ENCODE measurements at places on chromosomes 2 and 18.

DNA sequence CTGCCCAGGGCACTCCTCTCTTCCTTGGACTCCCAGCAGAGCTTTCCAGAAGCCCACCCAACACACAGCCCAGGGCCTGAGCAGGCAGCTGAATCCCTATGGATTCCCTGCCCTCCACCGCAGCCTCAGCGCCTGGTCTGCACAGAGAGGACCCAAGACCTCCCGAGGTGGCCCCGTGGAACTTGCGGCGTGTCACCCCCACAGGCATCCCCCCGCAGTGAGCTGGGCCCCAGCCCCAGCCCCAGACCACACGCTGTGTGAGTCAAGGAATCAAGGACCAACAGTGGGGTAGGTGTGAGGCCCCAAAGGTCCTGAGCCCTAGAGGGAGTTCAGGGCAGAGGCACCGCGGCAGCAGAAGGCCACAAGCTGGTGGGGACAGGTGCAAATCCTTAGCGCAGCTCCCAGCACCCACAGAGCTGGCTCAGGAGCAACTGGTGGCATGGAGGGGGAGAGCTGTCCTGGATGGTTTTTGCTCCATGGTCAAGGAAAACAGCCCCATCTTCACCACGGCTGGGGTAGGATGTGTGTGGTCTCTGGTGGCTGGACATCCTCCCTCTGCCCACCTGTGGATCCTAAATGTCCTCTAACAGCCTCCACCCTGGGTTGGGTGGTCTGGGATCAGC is 8.5 kb downstream of the HS6ST1 start:
- no peak for DNase-seq

DNA sequence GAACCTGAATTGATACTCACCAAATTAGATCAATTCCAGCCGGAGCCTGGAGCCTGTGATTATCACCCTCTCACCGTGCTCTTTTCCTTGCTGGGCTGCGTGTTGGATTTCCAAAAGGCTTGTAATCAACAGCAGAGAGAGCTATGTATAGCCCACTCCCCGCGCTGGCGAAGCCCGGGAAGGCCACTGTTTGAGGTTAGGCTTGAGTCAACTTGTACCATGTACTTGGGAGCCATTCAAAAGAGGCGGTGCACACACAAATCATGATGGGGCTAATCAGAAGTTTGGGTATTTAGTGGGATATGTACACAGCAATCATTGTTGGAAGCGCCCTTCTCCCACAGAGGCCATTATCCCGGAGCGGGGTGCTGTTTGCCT is 151.6 kb downstream of the GLI2 start:
- no peak for DNase-seq

GRCh38 chr2:74646201-74646600 is 1.9 kb downstream of the M1AP start:
- no peak for DNase-seq

GRCh38 chr2:77086478-77086877 is 435.7 kb downstream of the LRRTM4 start:
- no peak for DNase-seq

- DNase-seq = no peak
Measured at GRCh38 chr2:40668425-40668824, 216.5 kb upstream of the SLC8A1 start.

Measured in cortex of kidney (tissue), 1 donor.